ENCODE measurements at places on chromosomes 3 and 15. TPM values are rescaled to one million over a fixed set of nuclear protein-coding genes. Genes with fewer than 3 reads are reported as not detected.

DNA sequence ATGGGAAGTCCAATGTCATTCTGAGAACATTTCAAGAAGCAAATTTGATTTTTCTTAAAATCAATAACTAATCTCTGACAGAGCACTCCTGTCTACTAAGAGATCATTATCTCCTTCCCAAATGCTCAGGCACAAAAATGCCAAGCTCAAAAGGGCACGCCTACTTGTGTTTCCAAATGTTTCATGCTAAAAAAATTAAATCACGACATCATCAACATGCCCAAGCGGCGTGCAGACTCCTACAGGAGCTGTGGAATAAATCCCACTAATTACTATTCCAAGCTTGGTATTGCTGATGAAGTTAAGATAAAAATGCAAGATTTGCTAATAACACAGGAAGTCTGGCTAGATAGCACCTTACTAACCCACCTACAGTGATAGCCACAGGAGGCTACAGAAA is 140.8 kb downstream of the OSBPL10 start:
- no peak for DNase-seq

GRCh38 chr3:106251160-106251892 is 382.5 kb upstream of the CBLB start:
- no peak for DNase-seq

DNA sequence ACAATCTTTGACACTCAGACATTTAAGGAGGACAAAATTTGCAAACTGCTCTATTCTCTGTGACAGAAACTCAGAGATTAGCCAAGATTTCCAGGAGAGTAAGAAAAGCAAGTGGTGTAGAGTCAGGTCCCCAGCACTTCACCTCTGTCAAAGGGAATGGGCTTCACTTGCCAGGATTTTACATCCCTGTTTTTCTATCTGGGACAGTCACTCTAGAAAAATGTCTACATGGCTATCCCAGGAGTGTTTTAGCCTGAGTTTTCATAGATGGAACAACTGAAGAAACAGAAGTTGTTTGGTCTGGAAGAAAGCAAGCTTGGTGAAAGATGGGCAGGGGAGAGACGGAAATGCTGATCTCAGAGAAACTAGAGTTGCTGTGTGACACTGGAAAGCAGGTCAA is 3.0 kb downstream of the FAM219B start:
- DNase-seq, result no peak

GRCh38 chr3:145981056-145981455 is 179.9 kb downstream of the PLOD2 start:
- DNase-seq, result no peak

The GXYLT2 gene
- polyA plus RNA-seq, result 18.3 TPM

The CCDC9B gene
- 6.3 TPM for polyA plus RNA-seq

DNA sequence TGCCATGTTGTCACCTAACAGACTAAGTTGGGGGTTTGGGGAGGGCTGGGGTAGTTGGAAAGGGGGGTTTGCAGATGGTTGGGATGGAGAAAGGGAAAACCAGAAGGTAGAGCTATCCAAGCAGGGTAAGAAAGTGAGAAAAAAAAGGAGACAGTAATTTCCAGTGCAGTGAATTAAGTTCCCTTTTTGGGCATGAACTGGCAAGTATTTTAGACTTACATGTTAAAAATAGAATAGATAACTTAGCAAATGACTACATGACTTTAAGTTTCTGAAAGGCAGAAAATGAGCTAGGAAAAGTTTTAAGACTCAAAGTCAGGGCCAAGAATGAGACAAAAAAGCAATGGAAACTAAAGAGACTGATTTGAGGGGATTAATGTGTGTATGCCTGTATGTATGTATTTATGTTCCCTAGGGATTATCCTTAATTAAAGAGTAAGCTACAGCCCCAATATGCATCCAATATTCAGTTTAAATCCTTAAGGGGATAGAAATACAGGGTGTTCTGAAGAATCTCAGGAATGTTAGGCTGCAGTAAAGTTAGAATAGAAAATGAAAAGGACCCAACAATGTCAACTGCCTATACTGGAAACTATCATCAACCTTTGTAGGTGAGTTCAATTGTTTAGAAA is 285.2 kb upstream of the MME start:
- no peak for DNase-seq

- no peak for DNase-seq
Observed at GRCh38 chr3:20197775-20198174, 11.8 kb upstream of the SGO1 start.

The LRRC31 gene
- 0.38 TPM for polyA plus RNA-seq

- DNase-seq, result no peak
Observed at GRCh38 chr3:186251948-186252619, 110.0 kb downstream of the DGKG start.

GRCh38 chr3:144403040-144403457 is 431.4 kb downstream of the DIPK2A start:
- DNase-seq, result no peak

All from left kidney (tissue), 8 donors.